Activated naive CD8-positive, alpha-beta T cell treated with anti-CD3 and anti-CD28 coated beads, Interleukin-2, amount 10 ng/mL, durations not matched to agents 7 days and 5 days (primary cell): ENCODE measurements at places on chromosomes 7 and 10. TPM values are rescaled to one million over a fixed set of nuclear protein-coding genes. Genes with fewer than 3 reads are reported as not detected.

Gene MYO1G
- total RNA-seq: 403 TPM

Gene OR2A5
- total RNA-seq: not detected

Gene LAMB4
- not detected for total RNA-seq

Gene VPS37D
- 0.86 TPM for total RNA-seq

Gene STMP1
- 23.3 TPM for total RNA-seq

Gene SEMA3E
- total RNA-seq: not detected

Gene GJD4
- total RNA-seq: not detected
